DMS79 (cell line): ENCODE measurements at places on chromosomes 6 and 20.

GRCh38 chr20:43900121-43900466 lies 14.6 kb upstream of the TOX2 start:
- DNase-seq: no peak

GRCh38 chr6:16774437-16774836 lies 13.2 kb upstream of the ATXN1 start:
- DNase-seq: no peak

DNA sequence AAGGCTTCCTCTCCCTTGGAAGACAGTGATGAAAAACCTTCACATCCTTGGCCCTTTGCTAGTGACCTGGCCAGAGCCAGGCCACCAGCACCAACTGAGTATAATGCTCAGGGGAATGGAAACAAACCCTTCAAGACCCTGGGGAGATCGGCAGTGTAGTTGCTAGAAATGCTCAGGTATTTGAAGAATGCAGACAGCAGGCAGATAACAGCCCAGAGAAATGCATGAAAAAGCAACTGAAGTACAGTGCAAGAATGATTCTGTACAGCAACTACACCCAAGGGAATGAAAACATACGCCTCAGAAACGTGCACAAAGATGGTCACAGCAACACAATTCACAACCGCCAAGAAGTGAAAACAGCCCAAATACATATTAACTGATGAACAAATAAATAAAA lies 41.1 kb downstream of the PPP1R3G start:
- DNase-seq: no peak

GRCh38 chr6:66628917-66629316 lies 921.9 kb upstream of the EYS start:
- no peak for DNase-seq

DNA sequence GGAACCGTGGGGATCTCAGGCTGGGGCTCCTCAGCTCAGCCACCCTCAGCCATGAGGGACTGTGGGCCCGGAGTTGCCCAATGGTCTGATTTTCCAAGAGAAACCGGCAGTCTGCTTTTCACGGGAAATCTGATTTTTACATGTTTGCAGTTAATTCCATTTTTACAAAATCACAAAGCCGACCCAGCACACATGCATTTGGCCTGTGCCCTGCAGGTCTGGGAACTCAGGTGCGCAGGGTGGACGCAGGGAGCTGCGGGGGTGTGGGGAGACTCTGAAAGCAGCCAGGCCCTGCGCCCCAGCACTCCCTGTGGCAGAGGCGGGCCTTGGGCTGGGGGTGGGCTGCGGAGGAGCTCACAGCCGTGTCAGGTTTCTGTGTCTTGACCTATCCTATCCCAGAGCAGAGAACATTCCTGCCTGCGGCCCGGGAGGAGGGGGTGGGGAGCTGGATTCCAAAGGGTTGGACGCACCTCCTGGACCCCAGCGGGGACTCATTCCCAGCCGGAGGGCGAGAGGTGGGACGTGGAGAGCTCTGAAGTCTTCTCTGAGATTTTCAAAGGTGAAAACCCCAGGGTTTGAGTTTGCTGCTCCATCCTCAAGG lies 60.6 kb downstream of the ADNP start:
- no peak for DNase-seq

GRCh38 chr20:61601853-61602252 lies 349.8 kb downstream of the CDH4 start:
- no peak for DNase-seq

DNA sequence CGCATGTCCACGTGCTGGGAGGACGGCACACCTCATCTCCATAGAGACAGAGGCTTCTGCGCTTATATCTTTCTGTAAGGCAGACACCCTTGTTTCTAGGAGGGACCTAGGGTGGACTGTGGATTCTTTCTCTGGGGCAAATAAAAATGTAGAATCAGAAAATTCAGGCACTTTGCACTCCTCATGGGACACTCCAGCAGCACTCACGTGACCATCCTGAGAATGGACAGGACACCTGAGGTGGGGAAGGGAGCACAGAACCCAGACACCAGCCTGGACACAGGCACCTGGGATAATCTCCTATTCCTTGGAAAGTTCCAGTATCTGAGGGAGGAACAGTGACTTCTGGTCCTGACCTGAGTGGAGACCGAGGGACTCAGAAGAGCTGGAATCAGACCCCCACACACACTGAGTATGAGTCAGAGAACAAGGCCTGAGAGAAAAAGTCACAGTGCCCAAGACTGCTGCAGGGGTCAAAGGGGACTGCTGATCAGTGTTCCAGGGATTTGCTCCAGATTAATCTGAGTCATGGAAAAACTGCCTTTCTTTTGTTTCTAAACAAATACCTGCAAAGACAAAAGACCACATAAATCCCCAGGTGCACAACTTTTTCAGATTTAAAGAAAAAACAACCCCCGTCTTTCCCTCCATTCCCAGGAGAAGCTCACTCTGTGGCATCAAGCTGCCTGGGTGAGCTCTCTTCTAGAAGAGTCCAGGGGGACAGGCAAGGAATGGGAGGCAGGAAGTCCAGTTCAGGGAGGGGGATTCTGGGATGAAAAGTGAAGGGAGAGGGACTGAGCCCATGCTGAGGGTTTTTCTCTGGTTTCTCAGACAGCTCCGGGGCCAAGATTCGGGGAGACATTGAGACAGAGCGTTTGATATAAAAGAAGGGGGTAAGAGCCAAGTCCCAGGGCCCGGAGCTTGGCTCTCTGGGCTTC lies 35.6 kb upstream of the MICB start:
- DNase-seq: no peak

DNA sequence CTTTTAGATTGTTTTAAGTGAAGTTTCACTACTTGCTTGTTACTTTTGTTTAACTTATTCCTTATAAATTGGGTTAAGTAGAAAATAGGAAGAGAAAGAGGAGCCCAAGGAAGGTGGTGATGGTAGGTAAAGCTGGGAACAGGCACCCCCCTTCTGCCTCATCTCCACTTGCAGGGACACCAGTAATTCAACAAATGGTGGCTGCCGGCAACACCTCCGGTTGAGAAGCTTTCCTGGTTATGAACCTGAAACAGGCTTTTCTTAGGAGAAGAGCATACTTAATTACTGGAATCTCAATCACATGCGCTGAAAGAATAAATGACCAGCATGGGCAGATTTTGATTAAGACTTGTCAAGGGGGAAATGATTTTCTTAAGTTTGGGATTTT lies 158.9 kb upstream of the ZNF217 start:
- no peak for DNase-seq

GRCh38 chr6:43702534-43703440 lies 15.2 kb upstream of the MRPS18A start:
- no peak for DNase-seq

DNA sequence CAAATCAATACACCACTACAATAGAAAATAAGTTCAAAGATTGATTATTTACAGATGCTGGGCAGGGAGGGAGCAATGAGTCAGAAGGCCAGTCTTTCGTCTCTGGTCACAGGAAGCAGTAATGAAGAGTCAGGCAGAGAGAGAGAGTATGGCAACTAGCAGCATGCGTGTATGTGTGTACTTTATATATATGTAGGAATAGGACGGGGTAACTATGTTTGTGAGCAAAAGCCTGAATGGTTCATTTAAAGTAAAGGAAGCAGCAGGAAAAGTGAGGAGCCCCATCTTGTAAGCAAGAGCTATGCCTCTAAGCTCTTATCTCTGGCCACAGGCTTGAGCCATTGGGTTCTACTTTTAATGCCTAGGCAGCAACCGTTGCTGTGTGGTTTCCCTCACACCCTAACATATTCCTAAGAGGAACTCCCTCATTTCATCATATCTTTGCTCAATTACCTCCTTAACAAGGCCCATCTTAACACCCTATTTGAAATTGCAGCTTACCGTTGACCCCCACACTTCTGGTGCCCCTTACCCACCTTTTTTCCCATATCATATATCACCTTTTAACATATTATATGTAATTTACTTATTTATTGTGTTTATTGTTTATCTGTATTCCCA lies 66.6 kb downstream of the AFG1L start:
- DNase-seq: no peak

GRCh38 chr20:57803508-57804005 lies 93.7 kb upstream of the PMEPA1 start:
- DNase-seq: no peak

DNA sequence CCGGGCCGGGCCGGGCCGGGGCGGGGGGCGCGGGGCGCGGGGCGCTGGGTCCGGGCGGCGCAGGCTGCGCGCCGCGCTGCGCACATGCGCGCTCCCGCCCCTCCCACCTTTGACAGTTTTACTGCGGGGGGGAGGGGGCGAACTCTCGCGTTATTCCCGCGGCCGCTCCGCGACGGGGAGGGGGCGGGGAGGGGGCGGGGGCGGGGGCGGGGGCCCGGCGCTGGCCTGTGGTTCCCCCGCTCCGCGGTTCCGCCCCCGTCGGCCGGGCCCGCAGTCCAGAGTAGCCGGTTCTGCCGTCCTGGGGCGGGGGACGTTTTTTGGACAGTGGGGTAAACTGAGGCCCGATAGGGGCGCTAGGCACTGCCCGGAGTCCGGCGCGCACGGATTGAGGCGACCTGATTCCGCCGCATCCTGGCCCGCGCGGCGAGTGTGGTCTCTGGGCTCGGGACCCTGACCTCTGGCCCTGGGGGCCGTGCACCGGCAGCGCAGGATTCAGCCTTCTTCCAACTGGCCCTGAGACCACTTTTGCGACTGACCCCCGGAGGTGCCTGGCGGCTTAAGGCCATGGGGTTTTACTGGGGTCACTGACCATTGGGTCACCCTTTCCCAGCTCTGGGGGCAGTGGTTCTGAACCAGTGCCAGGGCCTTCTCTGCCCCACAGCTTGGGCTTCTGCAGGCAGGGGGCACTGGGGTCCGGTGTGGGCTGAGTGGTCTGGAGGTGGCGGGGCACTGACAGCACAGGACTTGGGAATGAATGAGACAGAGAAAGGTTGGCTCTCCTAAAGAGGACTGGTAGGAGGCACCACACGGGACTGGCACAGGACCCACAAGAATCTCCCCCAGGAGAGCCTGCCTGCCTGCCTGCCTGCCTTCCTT lies at the start of gene ZNF512B:
TSS of gene ZNF512B (minus strand) at position 93 of the 876 bp plus-strand sequence. CDS start 1,980 bp downstream, outside the sequence.
- peak; percentile 32 for DNase-seq
